ENCODE measurements at places on chromosomes 12 and 14. TPM values are rescaled to one million over a fixed set of nuclear protein-coding genes. Genes with fewer than 3 reads are reported as not detected.

Gene IL31
- total RNA-seq, result not detected

Gene IQSEC3
- not detected for total RNA-seq

Gene SINHCAF
- total RNA-seq, result 11.2 TPM

Gene NDRG2
- total RNA-seq, result under 0.01 TPM

Gene OLR1
- total RNA-seq, result under 0.01 TPM

Measured in osteoblast (primary cell).